Fibroblast of lung (primary cell): ENCODE measurements at places on chromosomes 12 and 14. TPM values are rescaled to one million over a fixed set of nuclear protein-coding genes. Genes with fewer than 3 reads are reported as not detected.

Gene EXOC3L4
- total RNA-seq: 0.26 and 0.50 TPM in 2 replicates

Gene ACSM4
- total RNA-seq: not detected in 2 replicates

Gene KLRB1
- total RNA-seq: not detected in 2 replicates

Gene TIMELESS
- total RNA-seq: 3.6 and 5.9 TPM in 2 replicates
